ENCODE measurements at places on chromosomes 4 and X.

- DNase-seq, result no peak
Measured at GRCh38 chr4:98480535-98480934, 177.9 kb downstream of the TSPAN5 start.

GRCh38 chr4:26141051-26141721, 179.6 kb upstream of the RBPJ start:
- DNase-seq, result no peak

DNA sequence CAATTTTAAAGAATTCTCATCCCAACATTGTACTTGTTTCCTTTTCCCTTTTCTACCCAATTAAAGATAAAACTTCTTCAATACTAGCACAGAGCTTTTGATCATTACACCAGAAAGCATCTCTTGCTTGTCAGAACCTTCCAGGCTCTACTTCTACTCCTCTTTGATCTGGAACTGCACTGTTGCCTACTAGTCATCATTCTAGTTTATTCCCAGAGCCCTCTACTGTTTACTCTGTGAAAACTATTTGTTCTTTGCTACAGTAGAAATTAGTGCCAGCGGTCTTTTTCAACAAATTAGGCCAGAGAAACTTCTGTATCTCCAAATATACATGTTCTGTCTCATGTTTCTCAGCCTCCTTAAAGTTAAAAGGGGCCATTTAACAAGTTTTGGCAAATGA, 46.8 kb upstream of the TMPRSS11F start:
- no peak for DNase-seq

DNA sequence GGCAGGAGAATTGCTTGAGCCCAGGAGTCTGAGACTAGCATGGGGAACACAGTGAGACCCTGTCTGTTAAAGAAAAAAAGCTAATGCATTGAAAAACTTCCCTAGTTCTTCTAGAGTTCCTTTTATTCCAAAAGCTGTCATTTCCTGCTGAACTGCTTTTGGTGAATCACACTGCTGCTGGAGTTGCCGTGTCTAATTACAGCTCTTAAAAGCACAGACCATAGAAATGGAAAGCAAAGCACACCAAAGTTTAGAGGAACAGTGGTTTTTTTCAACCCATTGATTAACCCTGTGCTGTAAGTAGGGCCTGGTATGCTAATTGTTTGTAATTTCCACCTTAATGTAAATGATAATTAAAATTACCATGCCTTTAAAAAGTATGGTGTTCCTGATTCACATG, 52.4 kb downstream of the SEPTIN11 start:
- no peak for DNase-seq

GRCh38 chr4:76384052-76384451, 36.9 kb downstream of the CCDC158 start:
- DNase-seq, result no peak

DNA sequence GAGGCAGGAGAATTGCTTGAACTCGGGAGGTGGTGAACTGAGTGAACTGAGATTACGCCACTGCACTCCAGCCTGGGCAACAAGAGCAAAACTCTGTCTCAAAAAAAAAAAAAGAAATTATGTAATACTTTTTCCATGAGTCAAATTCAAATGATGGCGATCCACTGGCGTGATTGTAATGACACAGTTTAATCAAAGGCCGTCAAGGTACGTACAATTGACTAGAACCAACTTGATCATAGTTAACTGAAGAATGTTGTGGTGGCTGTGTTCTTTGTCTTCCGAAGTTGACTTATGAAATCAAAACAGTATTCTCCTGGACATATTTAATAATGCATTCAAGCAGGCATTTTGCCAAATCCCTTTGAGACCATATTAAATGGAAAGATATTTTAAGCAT, 318.6 kb upstream of the FAT1 start:
- no peak for DNase-seq

DNA sequence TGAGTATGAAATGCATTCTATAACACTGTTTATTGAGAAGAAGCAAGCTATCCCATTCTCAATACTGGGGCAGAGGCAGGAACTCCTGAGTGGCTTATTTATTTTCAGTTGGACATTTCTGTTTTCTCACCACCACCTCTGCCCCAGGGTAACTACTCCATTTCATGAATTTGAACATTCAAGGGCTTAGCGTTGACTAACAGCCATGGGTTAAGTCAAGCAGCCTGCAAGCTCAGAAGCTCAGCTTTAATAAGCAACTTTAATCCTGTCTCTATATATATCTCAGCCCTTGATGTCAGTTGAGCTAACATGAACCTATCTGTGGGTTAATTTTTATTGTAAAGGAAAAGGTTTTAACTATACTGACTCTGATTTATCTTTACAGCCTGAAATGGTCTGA, 93.8 kb downstream of the MBNL3 start:
- DNase-seq, result no peak

- DNase-seq, result no peak
Measured at GRCh38 chr4:124862261-124862660, 149.7 kb upstream of the ANKRD50 start.

DNA sequence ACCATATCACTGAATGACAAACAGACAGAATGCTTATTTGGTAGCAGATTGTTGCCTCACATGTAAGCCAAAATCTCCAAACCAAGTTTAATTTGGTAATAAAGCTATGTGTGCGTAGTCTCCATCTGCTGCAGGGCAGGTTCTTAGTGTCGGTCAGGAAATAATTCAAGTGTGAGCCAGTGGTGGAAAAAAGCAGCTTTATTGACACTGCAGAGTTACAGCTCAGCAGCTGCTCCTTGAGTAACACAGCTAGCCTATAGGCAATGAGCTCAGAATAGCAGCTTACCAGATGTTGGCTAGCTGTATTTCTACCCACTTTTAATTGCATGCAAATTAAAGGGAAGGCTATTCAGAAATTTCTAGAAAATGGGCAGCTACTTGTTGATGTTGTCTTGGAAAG, 757.8 kb upstream of the HS3ST1 start:
- no peak for DNase-seq

DNA sequence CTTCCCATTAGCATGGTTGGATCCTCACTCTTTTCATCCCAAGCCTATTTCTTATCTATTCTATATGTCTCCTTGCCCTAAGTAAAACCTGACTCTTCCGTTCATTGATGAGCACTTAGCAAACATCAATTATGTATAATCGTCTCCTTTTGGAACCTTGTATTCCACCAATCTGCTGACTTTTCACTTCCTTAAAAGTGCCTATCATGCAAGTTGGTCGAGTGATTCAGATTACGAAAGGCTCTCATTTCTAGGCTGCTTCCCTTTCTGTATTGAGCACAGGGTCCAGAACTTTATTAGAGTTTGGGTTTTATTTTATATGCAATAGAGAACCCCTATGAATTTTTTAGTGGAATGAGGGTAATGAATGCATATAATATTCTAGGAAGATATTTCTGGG, 27.1 kb upstream of the ALB start:
- DNase-seq, result no peak

DNA sequence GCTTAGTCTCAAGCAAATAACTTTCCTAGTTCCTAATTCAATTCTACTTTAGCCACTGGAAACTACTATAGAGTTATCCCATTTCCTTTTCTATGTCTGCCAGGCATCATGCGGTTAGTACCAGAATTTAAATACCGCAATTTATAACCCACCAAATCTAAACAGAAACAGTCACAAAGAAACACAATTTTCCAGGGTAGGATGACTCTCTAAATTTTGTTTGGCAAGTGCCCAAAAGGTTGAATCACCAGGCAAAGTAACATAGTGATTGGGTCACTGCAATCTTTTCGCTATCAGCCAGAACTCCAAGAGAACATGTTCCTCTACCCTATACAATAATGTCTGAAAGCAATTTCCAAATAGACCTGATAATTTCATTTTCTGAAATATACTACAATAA, 240.2 kb upstream of the GRIA3 start:
- DNase-seq, result no peak

DNA sequence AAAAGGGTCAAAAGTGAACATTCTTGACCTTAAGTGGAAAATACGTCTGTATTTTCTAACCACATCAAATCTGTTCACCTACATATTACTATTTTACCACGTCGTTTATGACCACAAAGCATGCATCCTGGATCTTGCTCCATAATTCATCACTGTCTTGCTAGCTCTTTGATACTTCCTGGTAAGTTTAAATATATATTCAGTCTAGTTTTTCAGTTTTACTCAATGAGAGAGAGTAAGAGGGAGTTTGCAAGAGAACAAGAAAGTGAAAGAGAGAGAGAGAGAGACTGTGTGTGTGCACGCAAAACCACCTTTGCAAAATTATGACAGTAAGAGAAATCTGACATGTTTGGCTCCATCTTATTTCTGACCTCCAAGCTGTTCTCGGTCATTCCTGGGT, 173.7 kb upstream of the GALNTL6 start:
- DNase-seq, result no peak

DNA sequence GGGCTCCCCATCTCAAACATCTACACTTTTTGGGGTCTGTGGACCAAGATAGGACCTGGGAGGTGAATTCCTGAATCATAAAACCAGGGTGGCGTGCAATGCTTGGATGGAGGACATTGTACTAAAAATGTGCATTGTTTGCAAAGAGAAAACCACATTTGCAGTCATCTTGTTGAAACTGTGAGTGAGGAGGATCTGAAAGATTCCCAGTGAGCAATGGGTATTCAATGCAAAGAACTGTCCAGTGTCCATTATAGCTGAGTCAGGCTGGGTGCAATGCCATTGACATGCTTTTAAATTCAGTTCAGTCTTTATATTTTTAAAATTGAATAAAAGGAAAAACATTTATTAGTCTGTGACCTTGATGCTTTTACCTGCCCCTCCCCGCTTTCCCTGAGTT, 215.7 kb downstream of the STK32B start:
- DNase-seq, result no peak

GRCh38 chr4:173505924-173506518, 24.0 kb downstream of the HAND2 start:
- no peak for DNase-seq

- no peak for DNase-seq
Measured at GRCh38 chr4:175646802-175647201, 165.3 kb downstream of the GPM6A start.

DNA sequence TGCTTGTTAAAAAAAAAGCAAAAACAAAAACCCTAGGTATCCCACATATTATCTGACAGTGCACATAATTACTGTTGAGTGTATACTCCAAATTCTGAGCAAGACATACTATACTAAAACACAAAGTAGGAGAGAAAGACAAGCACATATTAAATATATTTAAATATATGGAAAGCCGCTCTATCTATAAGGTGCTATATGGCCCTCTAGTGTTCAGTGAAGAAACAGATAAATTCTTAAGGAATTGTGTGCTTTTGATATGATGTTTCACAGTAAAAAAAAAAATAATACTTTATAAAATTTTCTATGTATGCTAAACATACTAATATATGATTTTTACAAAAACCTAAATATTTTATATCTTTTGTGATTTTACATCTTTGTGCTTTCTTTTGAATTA, 137.8 kb downstream of the FBXW7 start:
- no peak for DNase-seq

DNA sequence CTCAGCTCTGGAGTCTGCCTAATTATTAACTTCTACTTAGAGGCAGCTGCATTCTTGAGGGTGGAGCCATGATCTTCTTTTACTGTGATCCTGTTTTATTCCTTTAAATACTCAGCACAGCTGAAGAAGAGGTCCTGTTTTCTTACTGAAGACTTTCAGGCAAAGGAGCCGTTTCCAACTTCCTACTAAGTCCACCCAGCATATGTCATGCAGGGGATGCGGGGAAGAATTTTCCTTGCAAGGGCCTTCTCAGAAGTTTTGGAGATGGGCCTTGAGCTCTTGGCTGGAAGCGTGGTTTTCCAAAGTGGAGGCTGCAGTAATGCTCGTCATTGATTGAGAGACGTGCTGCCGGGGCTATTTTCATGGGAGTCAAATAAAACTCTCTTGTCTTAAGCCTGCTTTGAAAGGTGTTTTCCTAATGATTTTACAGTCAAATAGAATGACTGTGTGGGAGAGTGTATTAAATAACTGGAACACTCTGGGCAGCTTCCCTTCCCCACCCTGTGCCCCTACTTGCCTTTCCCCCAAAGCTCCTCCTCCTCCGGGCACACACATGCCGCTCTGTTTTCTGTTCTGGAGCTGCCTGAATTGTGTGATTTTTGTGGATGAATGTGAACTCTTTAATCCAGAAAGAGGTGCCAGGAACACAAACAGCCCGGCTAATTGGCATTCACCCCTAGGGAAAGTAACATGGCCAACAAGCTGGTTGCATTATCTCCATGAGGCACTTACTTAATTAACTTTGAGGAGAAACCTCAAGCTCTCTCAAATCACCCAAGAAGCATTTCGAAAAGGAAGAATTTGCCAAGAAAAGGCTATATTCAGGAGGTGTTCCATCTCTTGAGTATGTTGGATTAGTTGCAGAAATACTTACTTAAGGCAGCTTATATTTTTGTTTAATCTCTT, 28.1 kb downstream of the FGF2 start:
- no peak for DNase-seq

- DNase-seq, result no peak
Measured at GRCh38 chr4:188198982-188199792, 59.9 kb downstream of the TRIML1 start.

GRCh38 chr4:74166818-74167217, 8.9 kb downstream of the MTHFD2L start:
- no peak for DNase-seq

DNA sequence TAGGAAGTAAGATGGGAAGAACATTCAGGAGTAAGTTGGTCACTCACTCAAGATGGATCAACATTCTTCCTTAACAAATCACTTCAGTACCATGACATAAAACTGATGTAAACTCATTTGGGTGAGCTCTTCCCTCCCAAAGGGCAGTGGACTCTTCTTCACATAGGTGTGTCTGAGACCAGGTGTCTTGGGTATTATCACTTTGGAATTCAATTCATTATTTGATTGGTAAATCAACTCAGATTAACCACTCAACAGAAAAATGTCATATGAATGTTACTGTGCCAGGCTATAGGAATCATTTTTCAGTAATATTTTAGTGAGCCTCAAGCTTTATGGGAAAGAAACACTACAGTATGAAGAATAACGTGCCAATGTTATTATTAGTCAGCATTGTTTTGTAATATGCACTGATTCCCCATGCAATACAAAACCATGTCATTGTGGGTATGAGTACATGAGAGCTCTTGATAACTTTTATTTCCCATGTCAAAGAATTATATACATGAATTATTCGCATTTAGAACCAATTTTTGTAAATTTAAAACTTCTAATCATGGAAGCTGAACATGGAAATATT, 58.6 kb upstream of the ETNPPL start:
- no peak for DNase-seq

DNA sequence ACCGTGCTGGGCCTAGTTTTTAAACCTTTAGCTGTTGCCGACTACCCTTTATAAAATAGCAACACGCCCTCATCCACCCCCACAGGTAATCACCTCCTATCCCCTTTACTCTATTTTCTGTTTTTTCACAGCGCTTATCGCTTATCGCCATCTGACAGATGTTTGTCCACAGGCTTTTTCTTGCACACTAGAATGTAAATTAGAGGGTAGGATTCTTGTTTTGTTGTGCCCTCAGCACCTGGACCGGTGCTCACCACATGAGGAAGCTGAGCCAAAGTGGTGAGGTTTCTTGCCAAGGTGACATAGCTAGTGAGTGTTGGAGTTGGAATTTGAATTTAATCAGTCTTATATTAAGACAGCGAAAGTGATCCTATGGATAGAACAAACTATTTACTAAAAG, 2.9 kb upstream of the RBBP7 start:
- DNase-seq, result no peak

Data from stimulated activated CD4-positive, alpha-beta T cell treated with anti-CD3 and anti-CD28 coated beads, Interleukin-1b, Interleukin-23, amount 100 ng/mL, for 1 hour (primary cell).